ENCODE measurements at places on chromosomes 16 and 17.

DNA sequence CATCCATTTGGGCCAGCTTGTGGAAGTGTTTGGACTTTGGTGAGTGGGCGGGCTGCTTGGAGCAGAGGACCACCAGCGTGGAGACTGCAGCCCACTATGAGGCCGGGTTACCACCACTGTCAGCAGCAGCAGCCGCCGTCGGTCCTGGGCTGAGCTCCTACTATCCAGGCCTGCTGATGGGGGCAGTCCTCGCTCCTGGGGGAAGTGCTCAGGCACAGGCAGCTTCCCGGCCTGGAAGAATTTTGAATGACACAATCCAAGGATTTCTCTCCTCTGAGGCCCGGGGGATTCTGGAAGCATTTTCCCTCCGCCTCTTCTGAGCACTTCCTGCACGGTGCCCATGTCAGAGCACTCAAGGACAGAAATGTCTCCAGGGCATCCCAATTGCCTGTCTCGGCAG, 5.3 kb upstream of the NOD2 start:
- peak; percentile 54 for DNase-seq

- DNase-seq, result no peak
Measured at GRCh38 chr17:56110463-56111135, 42.7 kb upstream of the ANKFN1 start.

DNA sequence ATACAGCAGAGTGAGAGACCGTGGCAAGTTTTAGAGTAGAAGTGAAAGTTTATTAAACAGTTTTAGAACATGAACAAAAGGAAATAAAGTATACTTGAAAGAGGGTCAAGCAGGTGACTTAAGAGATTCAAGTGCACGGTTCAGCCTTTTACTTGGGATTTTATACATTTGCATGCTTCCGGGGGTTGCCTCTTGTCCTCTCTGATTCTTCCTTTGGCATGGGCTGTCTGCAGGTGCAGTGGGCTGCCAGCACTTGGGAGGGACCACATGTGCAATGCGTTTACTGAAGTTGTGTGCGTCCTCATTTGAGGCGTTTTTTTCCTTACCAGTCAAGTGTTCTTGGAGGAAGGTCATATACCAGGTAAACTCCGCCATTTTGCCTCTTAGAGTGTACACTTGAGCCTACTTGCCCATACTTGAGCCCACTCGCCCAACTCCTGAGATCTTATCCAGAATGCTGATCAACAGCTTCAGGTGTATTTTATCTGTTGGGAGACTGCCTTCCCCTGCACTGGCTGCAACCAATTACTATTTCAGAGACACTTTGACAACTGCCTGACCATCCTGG, 195.2 kb downstream of the IRX5 start:
- DNase-seq, result no peak

- DNase-seq, result no peak
Measured at GRCh38 chr17:80795090-80795580, 196.5 kb upstream of the CHMP6 start.

GRCh38 chr17:5610956-5611355, 26.6 kb upstream of the NLRP1 start:
- DNase-seq, result no peak

DNA sequence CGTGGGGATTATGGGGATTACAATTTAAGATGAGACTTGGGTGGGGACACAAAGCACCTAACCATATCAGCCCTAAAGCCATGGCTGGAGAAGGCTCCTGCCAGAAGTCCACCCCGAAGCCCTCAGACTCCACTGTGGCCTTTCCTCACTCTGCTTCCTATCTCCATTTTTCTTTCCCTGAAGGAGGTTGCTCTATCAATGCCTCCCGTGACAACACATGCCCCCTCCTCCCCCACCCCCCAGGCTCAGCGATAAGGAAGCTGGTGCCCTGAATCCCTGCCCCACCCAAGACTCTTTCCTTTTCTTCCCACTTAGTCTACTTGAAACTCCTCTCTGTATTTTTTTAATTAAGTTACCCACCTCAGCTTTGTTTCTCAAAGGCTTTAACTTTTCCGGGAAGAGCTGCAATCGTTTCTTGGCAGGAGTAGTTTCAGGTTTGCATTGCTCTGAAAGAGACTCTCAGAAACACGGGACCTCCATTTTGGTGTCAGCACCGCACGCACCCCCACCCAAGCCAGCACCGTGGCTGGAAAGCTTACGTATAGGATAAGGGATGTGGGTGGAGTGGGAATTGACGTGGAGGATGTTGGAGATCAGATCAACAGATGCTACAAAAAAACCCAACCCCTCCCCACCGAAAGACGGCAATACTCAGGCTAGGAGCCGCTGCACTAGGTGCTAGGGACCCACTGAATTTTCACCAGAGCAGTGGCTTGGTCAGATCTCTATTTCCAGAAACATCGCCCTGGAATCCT, 15.2 kb upstream of the CA4 start:
- DNase-seq, result no peak

GRCh38 chr17:29196769-29197515, 16.7 kb upstream of the MYO18A start:
- DNase-seq, result no peak

GRCh38 chr16:8923199-8923598, 40.5 kb downstream of the USP7 start:
- no peak for DNase-seq

GRCh38 chr17:60169921-60170817, 20.4 kb downstream of the CA4 start:
- no peak for DNase-seq

DNA sequence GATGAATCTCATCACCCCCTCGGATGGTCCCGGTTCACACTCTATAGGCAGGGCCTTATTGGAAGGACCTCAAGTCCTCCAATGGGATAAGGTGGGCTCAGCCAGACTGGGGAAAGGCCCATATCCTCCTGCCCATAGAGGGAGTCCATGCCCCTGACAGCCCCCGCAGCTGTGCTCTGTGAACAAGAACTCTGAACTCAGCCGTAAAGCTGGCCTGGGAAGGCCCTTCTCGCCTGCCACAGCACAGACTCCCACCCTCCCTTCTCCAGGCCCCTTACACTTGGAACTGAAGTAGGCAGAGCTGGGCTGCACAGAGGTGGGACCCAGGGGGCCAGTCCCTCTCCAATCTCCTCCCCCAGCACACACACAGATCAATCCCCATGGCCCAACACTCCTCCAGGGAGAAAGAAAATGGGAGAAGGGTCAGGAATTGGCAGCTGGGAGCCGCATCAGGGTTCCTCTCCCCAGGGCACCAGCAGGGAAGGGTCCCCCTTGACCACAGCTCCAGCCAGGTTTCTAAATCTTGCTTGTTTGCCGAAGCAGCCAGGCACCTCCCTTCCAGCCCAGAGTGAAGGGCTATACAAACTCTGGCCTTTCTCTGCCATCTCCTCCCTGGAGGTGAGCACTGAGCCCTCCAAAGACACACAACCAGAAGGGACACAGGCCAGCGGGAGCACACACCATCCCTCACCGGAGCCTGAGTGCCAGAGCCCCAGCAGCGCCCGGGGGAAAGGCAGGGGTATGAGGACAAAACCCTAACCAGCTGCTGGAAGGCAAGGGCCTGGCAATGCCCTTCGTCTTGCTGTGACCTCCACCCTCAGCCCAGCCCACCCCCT, 454.1 kb downstream of the SOX9 start:
- DNase-seq, result no peak

GRCh38 chr16:64406770-64407181, 715.1 kb downstream of the CDH11 start:
- no peak for DNase-seq

- no peak for DNase-seq
Measured at GRCh38 chr16:81466356-81466980, 21.9 kb downstream of the CMIP start.

DNA sequence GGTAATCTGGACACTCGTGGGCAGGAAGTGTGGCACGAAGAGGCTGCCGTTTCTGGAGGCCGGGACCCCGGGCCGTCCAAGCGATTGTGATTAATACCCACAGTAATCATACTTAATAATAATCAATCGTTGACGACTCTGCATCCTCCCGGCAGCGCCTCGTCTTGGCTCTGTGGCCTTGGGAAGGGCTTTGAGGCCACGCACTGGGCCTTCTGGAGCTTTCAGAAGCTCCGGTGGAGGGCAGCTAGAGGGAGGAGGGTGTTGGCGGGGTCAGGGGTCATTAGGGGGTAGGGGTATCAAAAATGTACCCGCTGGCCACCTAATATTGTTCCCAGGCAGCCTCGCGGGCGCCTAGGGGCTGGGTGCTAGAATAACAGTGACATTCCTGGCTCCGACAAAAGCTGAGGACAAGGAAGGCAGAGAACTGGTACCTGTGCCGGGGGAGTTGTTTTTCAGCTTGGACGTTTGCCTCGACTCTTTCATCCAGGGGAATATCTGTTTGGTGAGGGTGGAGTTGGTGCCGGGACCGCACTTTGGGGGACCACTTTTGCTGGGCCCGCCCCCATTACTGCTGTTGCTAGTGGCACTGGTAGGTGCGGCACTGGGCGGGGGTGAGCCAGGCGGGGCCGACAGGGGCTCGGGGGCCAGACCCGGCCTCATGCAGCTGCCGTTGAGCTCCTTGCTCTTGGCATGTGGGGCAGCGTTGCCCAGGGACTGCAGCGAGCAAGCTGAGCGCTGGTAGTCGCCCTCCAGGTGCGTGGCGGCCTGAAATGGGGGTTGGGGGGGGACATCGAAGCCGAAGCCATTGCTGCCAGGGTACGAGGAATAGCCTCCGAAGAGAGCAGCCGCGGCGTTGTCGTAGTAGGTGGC, 6.9 kb upstream of the HOXB2 start:
- no peak for DNase-seq

DNA sequence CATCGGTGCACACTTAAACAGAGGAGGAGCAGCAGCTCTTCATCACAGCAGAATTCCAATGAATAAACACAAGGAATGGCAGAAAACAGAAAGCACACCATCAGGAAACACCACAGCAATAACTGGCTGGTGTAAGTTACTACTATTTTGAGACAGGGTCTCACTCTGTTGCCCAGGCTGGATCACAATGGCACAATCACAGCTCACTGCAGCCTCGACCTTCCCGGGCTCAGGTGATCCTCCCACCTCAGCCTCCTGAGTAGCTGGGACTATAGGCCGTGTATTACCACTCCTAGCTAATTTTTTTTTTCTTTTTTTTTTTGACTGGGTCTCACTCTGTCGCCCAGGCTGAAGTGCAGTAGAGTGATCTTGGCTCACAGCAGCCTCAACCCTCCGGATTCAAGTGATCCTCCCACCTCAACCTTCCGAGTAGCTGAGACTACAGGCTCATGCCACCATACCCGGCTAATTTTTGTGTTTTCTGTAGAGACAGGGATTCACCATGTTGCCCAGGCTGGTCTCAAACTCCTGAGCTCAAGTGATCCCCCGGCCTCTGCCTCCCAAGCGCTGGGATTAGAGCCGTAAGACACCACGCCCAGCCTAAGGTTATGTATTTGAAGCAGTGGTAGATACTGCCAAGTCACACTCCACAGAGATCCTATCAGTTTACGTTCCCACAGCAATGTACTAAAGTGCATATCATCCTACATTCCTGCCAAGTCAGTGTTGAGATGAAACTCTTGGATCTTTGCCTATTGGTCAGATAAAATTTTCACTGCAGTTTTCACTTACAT, 20.7 kb downstream of the TRAP1 start:
- DNase-seq, result peak; percentile 25

- DNase-seq, result no peak
Measured at GRCh38 chr17:31572341-31572740, 180.9 kb downstream of the RAB11FIP4 start.

DNA sequence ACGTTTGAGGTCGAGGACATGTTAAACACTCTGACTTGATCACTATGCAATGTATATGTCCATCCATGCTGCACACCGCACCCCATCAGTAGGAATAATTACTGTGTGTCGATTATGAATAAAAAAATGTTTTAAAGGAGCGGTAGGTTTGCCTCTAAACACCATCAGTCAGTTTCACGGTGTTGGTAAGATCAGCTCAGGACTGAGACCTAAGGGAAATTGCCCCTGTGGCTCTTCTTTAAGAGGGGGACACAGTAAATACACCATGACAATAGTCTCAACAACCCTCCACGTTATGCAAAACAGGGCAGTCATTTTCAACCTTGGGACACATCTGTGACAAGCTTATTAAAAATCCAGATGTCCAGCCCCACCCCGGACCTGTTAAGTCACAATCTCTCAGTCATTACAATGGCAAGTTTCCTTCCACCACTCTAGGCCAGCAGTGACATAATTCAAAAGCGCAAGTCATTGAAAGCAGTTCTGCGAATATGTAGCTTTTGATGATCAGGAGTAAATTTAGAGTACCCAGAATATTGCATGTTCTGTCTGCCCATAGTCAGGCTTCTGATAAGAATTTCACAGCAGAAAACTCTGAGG, 1.2 kb downstream of the ATMIN start:
- DNase-seq, result no peak

DNA sequence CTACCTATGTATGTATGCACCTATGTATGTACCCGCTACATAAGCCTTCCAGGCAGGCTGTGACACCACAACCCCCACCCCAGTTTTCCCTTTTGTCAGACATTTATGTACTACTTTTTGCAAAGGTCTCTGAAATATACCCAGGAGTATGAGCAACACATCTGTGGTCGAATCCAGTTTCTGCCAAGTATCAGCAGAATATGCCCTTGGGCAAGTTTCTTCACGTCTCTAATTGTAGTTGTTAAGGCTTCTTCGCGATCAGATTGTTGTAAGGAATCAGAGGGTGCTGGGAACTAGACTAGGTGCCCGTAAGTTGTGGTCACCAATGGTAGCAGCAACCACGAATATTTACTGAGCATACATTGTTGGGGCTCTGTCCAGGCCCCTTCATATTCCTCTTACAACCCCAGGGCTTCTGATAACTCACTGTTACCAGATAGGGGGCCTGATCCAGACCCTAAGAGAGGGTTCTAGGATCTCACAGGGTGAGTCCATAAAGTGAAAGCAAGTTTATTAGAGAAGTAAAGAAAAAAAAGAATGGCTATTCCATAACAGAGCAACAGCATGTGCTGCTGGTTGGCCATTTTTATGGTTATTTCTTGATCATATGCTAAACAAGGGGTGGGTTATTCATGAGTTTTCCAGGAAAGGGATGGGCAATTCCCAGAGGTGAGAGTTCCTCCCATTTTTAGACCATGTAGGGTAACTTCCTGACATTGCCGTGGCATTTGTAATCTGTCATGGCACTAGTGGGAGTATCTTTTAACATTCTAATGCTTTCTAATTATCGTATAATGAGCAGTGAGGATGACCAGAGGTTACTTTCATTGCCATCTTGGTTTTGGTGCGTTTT, 16.6 kb downstream of the NUDT7 start:
- DNase-seq, result no peak

DNA sequence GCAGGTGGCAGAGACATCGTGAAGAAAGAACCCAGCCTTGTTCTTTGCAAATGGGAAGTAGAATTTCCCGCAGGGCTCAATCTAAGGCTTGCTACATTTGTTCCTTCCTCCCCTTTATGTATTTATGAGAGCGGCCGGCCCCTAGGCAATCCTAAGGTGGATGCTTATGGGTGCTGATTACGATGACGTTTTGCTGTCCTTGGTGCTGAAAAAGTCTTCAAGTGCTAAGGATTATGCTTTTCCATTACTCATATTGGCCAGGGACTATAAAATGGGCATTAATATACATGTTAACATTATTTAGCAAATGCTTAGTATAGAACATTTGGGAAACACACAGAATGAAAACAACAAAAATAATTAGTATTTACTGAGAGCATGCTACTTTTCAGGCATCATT, 313.3 kb upstream of the XYLT1 start:
- DNase-seq, result peak; percentile 76

- DNase-seq, result peak; percentile 82
Measured at GRCh38 chr17:16353317-16354174, at the start of gene CENPV. CENPV (minus strand) TSS chr17:16353469; CDS start chr17:16353436, 33 bp downstream.
